ENCODE measurements at places on chromosomes 7 and 10.
A peak's percentile ranks its signal among the peaks of the same experiment; 100 is the strongest.

GRCh38 chr10:114767101-114767985 lies 54.2 kb upstream of the FHIP2A start:
- no peak for DNase-seq

DNA sequence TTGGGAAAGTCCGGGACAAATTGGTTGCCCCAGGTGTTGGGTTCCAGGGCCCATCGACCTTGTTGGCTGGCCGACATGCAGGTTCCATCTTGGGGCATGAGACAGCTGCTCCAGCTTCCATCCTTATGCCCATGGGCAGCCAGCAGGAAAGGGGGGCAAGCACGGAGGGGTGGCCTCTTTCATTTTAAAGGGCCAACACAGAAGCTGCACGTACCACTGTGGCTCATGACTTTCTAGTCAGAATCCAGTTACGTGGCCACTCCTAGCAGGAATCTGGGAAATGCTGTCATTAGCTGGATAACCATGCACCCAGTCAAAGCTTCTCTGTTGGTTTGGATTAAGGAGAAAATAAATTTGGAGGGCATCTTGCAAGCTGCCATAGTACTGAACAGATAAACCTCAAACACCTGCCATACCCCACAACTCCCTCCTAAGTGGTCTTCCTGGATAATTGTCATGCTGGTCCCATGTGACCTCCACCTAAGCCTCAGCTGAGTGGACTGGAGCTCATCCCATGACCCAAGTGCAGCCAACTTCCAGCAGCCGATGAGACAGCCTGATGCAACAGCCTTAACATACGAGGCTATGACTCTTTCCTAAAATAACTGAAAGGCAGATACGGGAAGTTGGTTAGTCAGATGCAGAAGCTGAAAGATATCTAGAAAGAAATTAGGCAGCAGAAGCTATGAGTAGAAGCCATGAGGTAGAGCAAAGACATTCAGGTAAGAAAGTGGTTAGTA lies 21.4 kb upstream of the GSDME start:
- peak; percentile 39 for DNase-seq

GRCh38 chr7:36157527-36158320 lies 4.7 kb downstream of the EEPD1 start:
- DNase-seq, result no peak

DNA sequence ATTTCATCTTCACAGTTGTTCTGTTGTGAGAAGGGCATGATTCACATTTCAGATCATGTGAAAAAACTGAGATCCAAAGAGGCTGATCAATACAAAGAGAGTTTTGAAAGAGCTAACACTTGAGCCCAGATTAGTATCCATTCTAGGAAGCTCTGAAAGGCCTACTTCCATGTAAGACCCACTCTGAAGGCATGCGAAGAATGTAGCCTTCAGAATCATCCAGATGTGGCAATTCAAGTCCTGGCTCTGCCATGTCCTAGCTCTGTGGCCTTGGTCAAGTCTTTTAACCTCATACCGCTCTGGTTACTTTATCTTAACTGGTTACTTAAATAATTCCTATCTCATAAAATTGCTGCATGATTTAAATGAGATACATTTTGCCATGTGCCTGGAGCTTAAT lies 111.1 kb downstream of the FZD1 start:
- DNase-seq, result no peak

- DNase-seq, result peak; percentile 42
Measured at GRCh38 chr10:68301790-68302502, 29.9 kb upstream of the HNRNPH3 start.

- DNase-seq, result no peak
Measured at GRCh38 chr10:71326464-71326881, 7.4 kb downstream of the SLC29A3 start.

- no peak for DNase-seq
Measured at GRCh38 chr7:26686448-26686981, 177.9 kb downstream of the SKAP2 start.

- DNase-seq, result no peak
Measured at GRCh38 chr7:91520645-91521044, 256.4 kb downstream of the FZD1 start.

GRCh38 chr10:77987671-77988255 lies 41.6 kb downstream of the POLR3A start:
- no peak for DNase-seq

DNA sequence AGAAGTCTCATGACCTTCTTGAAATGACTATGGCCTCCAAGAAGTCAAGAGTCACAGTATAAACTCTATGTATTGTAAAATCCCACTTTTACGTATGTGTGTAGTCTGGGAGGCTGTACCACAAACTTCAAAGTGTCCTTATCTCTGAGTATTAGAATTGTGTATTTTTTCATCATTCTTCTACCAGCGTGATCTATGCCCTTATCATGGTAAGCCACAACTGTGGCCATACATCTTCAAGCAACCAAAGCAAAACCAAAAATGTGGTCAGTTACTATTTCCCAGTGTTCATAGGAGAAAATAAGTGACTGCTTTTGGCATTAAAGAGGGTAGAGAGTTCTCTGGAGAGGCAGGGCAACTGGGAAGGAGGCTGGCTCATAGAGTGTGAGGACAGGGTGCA lies 42.8 kb downstream of the SPOCK2 start:
- no peak for DNase-seq

- DNase-seq, result peak; percentile 80
Measured at GRCh38 chr7:1619152-1620079, 49.6 kb upstream of the PSMG3 start.

GRCh38 chr10:72173619-72174296 lies 42.1 kb upstream of the ANAPC16 start:
- DNase-seq, result no peak

DNA sequence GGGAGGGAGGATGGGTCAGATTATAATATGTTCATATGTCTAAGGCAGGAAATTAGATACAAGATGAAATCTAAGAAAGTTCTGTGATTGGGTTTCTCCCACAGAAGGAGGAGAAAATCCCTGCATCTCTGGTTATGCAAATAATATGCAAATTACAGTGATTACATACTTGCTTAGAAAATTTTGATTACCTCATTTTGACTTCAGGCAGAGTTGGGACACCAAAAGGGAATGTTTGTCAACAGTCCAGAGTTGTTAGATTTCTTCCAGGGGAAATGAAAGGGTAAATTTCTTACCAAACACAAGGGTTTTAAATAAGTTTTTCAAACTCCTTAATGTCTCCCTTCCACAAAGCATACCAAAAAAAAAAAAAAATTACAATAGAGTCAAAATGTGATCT lies 101.4 kb upstream of the STEAP1B start:
- no peak for DNase-seq

DNA sequence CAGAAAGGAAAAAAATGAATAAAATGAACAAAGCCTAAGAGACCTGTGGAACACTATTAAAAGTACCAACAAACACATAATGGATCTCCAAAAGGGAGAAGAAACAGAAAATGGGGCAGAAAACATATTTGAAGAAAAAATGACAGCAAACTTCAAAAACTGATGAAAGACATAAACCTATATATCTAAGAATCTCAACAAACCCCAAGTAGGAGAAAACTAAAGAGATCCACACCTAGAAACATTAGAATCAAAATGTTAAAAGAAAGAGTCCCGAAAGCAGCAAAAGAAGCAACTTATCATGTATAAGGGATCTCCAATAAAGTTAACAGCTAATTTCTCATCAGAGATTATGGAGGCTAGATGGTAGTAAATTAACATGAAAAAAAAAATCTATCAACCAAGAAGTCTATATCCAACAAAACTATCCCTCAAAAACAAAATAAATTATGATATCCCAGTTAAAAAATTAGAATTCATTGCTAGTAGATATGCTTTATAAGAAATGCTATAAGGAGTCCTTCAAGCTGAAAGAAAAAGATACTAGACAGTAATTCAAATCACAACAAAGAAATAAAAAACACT lies 68.0 kb downstream of the DNAJC1 start:
- no peak for DNase-seq

GRCh38 chr7:18087687-18088078 lies 60.0 kb upstream of the PRPS1L1 start:
- no peak for DNase-seq

All from GM13977 (cell line).